ELR (cell line): ENCODE measurements at places on chromosomes 13 and 19.

DNA sequence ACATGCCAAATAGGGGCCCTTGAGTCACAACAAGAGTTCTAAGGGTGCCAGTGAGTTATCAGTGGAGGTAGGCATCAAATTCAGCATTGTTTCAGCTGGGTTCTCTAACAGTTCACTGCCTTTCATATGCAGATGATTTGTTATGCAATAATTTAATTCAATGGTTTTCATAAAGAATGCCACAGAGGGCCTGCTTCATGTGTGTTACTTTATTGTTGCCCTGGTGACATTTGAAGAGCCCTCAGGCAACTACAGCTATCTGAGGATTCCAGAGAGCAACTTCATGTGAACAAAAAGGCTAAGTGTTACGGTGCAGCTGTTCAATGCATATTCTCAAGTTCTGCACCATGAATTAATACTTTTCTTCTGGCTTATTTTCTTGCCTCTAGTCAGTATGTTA lies 43.1 kb upstream of the STARD13 start:
- no peak for DNase-seq

GRCh38 chr13:77860507-77860981 lies 58.1 kb downstream of the EDNRB start:
- DNase-seq: peak; percentile 75

DNA sequence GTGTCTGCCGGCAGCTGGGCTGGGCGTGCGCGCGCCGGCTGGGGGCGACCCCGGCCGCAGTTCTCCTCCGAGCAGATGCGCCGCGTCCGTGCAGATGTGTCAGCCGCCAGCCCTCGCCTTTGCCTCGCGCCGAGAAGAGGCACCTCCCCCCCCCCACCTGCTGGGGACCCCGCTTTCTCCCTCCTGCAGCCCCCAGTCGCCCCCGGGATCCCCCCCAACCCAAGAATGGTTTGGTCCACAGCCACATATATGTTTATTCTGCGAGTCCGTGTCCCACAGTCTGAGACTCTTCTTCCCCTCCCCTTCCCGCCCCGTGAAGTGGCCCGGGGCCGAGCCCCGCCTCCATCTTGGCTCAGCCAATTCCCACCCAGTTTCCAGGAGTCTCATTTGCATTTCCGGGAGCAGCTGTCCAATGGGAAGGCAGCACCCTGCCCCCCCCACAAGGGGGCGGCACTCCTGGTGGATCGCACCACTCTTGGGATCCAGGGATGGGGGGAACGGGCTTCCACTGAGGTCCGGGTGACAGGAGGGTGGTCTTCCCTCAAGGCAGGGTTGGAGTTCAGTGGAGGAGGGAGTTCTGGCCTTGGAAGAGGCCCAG lies 8.6 kb downstream of the ISOC2 start:
- DNase-seq: peak; percentile 65

DNA sequence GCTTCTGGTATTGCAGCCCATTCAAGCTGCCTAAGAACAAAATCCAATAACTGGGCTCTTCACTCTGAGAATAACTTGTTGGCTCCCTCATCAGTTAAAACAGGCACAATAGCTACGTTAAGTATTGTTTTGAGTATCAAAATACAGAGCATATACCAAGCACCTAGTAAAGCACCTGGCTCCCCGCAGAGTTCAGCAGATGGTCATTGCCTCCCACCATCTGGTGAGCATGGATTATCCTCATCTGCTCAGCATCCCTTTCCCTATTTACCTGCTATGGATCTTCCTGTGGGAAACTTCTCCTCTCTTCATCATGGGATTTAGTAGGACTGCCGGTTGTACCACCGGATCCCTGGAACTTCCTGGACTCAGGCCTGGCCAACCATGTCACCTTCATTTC lies 199.2 kb upstream of the MAB21L1 start:
- no peak for DNase-seq
